Common myeloid progenitor, CD34-positive (primary cell): ENCODE measurements at places on chromosomes 11 and 22.

DNA sequence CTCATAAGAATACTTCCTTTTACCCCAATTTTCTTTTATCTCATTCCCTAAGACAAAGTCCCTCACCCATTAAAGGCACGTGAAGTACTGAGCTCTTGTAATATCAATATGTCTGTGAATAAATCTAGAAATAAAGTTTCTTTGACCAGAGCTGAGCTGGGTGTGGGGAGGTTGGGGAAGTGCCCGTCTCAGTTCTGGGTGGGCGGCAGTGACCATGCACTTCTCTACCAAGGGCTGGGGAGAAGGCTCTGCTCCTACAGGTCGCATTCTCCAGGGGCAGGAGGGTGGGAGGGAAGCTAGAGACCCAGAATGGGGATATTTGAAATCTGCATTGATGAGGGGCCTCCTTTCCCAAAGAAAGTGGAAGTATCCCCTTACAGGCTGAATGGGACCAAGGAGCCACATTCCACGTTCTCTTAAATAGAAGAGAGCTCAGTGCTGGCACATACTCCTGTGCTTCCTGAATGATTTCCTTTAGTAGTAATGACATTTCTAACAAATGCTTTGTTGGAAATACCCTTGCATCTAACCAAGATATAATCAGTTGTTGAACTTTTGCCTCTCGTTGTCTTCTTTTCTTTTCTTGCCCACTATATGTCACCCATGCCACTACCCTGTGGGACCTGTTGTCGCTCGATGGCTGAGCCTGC lies 16.1 kb downstream of the RBX1 start:
- DNase-seq: peak; percentile 28

- peak; percentile 51 for DNase-seq
Measured at GRCh38 chr22:40176921-40177737, 596 bp upstream of the TNRC6B start.

- DNase-seq: peak; percentile 30
Measured at GRCh38 chr11:72834905-72835304, 20.7 kb downstream of the ATG16L2 start.

- no peak for DNase-seq
Measured at GRCh38 chr11:57230791-57231538, 6.1 kb downstream of the APLNR start.

DNA sequence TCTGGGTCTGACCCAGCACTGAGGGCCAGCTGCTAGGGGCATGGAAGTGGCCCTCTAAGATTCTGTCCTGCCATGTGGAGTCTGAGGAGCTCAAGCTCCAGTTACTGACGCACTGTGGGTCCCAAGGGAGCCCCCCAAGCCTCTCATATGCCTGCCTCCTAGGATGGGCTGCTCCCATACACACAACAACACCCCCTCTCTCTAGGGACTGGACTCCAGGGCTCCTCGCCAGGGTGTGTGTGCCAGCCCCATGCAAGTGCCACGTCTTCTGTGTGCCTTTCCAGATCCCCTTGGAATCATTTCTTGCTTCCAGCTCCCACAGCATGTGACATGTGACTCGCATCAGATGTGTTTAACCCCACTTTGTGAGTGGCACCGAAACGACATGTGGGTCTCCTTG lies 234.5 kb downstream of the CEP164 start:
- no peak for DNase-seq

DNA sequence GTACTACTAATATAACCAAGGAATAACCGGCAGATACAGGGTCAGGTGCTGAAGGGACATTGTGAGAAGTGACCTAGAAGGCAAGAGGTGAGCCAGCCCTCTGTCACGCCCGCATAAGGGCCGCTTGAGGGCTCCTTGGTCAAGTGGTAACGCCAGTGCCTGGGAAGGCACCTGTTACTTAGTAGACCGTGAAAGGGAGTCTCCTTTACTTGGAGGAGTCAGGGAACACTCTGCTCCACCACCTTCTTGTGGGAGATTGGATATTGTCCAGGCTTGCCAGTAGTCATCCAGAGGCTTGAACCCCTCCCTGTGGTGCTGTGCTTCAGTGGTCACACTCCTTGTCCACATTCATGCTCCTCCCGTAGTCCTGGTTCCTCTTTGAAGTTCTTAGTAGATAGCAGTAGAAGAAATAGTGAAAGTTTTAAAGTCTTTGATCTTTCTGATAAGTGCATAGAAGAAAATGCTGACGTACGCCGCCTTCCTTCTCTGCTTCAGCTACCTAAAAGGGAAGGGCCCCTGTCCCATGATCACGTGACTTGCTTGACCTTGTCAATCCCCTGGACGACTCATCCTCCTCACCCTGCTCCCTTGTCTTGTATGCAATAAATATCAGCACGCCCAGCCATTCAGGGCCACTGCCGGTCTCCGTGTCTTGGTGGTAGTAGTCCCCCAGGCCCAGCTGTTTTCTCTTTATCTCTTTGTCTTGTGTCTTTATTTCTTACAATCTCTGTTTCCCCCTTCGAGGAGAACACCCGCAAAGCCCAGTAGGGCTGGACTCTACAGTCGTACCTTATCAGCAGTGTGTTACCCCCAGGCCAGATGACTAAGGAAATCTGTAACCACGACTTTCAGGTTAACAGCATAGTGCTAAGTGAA lies 6.1 kb downstream of the NUP50 start:
- DNase-seq: peak; percentile 66

DNA sequence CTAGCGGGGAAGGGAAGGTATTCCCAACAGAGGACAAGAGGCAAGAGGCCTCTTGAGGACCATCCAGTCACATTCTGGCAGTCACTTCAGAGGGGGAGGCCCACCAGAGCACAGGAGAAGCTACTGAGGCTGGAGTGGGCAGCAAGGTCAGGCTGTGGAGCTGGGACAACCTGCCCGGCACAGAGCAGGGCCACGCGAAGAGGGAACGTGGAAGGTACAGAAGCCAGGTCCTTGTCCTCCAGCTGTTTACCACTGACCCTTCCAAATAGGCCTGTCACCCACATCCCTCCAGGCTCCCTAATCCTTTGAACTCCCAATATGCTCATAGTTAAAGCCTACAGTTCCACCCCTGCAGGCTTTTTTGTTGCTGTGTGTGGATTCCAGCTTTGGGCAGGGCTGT lies 76.9 kb downstream of the IGLL1 start:
- no peak for DNase-seq

DNA sequence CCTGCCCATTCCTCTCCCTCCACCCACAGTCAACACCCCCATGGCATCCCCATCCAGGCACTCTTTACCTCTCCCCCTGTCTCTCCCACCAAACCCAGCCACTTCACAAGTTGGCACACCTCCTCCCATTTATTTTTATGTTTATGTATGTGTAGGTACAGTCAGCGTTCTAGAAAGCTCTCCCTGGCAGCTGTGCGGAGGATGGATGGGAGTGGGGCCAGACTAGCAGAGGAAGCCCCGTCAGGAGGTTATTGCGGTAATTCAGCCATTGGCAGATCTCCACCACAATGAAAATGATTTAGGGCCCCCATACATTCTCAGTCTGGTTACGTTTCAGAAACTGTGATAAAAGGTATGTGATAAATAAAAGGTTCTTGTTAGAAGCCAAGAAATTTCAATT lies 51.3 kb downstream of the BTG4 start:
- DNase-seq: peak; percentile 21

GRCh38 chr22:26321469-26321913 lies 107.6 kb upstream of the ASPHD2 start:
- DNase-seq: peak; percentile 22

- DNase-seq: peak; percentile 44
Measured at GRCh38 chr11:32154275-32154674, 63.4 kb downstream of the RCN1 start.

GRCh38 chr11:77959434-77959833 lies 35.0 kb downstream of the INTS4 start:
- no peak for DNase-seq

DNA sequence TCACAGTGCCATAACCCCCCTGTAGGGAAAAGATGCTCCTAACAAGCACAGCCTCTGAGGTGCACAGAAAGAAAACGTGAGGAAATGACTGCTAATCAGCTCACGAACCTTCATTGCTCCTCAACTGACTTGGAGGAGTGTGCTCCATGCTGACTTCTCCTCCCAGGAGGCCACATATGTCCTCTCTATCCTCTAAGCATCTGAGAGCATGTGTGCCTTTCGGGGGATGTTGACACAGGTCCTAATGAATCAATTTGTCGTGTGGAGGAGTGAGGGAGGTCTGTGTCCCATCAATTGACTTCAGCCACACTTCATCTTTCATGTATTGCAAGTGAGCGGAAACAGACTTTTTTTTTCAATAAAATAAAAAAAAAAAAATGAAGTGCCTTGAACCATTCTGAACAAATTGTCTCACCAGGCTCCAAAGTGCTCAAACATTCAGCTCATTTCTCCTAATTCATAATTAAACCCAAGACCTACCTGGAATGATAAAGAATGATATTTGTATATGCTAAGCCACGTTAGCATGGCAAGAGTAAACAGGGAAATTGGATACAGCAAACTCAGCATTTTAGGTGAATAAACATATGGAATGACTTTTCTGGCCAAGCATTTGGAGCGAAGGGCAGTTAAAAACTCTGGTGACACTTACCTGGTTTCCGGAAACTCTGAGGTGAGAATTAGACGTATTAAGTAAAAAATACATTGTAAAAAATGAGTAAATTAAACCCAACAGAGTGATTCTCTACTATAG lies 317.6 kb upstream of the FAT3 start:
- no peak for DNase-seq

DNA sequence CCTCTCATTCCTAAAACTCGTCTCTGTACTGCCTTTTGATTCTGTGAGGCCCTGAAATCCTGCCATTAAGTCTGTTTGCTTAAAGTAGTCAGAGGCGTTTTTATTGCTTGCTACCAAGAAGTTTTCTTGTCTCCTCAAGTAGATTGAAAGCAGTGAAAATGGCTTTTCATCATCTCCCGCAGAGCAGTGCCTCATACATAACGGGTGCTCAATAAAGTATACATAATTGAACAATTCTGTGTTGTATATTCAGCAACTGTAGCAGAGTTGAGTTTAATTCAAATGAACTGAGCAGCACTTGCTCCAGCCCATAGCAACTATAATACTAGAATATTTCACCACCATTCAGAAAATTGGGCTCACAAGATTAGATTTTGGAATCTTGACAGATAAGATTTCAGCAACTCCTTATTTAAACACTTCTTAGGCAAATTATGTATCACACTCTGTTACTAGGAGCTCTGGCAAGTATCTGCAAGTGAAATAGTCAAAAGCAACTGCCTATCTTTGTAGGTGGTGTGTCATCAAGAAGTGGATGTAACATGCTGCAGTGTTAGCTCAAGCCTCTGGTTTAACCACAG lies 20.0 kb downstream of the FIBIN start:
- DNase-seq: no peak

DNA sequence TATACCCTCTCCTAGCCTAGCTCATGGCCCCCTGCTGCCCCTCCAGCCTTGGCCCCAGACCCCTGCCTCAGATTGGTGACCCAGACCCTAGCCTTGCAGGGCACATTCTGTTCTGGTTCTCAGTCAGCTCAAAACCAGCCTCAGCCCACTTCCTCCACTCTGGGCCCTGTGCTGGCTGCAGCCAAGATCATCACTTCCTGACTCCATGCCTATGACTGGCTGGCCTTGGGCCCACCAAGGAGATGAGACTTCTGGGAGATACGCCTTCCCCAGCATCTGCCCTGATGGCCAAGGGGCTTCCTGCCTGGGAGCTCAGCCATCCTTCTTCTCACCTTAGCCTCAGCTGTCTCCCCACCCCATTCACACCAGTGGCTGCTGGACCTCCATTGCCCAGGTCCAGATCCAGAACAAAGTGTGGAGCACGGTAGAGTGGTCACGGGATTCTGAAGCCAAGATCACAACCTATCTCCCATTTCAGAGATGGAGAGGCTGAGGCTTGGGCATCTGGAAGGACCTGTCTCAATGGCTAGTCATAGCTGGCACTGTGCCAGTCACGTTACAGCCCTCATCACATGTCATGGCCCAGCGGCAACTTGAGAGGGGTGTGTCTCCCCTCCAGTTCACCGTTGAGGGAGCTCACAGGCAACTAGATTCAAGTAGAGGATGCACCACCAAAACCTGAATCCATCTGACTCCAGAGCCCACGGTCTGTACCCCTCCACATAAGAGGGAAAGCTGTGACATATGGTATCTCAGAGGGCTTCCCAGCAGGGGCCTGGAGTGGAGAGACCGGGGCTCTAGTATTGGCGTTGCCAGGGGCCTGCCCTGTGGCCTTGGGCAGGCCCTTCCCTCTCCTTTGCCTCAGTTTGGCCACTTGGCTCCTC lies 43.0 kb upstream of the KLHL35 start:
- peak; percentile 64 for DNase-seq

- no peak for DNase-seq
Measured at GRCh38 chr11:83611031-83611430, 324.9 kb upstream of the CCDC90B start.

DNA sequence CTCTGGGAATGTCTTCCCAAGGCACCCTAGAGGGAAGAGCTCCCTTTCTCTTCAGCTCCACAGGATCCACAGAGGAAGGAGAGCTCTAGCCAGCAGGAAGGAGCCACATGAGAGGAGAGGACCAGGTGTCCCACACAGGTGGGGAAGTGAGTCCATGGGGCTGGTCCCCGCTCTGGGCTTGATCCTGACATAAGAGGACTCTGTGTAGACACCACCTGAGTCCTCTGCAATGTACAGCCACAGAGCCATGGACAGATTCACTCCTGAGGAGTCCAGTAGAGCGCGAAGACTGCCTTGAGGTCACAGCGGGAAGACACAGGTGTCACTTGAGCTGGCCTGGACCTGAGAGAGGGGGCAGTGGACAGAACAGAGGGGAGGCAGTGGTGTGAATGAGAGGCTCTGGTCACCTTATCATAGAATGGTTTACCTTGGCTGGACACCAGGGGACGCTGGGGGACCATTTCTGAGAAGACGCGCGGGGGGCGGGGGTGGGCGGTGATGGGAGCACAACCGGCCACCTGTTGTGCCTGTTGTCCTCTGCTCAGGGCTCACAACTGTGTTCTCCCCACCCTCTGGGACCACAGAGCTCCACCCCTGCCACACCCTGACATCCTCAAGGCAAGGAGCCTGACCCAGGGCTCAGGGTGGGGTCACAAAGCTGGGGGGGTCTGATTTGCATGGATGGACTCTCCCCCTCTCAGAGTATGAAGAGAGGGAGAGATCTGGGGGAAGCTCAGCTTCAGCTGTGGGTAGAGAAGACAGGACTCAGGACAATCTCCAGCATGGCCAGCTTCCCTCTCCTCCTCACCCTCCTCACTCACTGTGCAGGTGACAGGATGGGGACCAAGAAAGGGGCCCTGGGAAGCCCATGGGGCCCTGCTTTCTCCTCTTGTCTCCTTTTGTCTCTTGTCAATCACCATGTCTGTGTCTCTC lies 128.2 kb downstream of the ZNF280B start:
- no peak for DNase-seq

DNA sequence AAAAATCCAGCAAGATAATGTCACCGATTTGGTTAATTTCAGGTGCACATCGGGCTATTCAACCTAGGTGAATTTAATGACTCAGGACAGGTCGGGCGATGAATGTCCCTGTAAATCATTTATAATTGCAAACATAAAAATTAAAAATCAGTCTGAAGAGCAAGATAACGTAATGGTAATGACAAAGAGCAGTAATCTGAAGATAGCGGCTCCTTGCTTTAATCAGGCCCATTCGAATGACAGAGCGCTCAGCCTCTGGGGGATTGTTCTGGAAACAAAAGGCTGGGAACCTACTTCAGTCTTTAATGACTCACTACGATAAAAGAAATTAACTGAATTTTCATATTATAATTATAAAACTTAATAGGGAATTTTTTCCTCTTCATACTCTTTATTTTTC lies 61.3 kb downstream of the RCN1 start:
- no peak for DNase-seq
